M059J (cell line): ENCODE measurements at places on chromosomes 16 and 17. TPM values are rescaled to one million over a fixed set of nuclear protein-coding genes. Genes with fewer than 3 reads are reported as not detected.

GRCh38 chr17:61662741-61663140 lies 71.7 kb upstream of the NACA2 start:
- DNase-seq, result no peak

- DNase-seq, result no peak
These were observed 26.8 kb upstream of the GLG1 start for GRCh38 chr16:74633686-74634085.

Gene KRT9
- not detected in 2 replicates for total RNA-seq

DNA sequence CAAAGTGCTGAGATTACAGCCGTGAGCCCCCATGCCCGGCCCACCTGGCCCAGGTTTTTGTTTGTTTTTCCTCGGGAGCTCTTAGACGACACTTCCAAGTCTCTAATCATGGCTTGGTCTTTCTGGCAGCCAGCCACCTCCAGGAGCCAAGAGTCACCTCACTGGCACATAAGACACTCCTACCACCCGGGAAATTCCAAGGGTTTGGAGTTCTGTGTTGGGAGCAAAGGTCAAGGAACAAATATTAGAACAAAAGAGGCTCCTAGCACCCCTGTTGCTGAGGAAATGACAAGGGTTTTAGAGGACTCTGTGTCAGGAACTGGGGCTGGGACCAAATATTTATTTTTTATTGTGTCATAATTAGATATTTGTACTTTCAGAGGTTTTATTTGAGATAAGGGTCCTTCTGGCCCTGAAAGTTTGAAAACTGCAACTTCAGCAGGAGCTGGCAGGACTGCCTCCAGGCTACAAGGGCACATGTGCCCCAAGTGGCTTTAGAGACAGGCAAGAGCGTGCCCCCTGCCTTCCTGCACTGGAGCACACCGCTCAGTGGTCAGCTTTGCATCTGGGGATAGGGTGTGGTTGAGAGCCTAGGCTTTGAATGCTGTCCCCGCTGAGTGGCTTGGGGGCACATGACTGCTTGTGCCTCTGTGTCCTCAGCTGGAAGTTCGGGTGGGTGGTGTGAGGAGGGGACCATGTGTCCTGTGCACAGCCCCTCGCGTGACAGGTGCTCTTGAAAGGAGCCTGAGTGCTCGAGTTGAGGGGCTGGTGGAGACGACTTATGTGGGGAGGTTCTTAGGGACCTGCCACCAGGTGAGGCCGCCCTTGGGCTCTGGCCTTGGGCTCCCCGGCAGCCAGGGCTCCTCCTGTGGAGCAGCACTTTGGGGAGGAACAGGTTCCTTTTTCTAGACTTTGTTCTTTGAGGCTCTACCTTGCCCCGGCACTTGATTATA lies 29.7 kb downstream of the MGRN1 start:
- no peak for DNase-seq

GRCh38 chr16:1428511-1428910 lies 2.4 kb upstream of the PERCC1 start:
- DNase-seq, result no peak

DNA sequence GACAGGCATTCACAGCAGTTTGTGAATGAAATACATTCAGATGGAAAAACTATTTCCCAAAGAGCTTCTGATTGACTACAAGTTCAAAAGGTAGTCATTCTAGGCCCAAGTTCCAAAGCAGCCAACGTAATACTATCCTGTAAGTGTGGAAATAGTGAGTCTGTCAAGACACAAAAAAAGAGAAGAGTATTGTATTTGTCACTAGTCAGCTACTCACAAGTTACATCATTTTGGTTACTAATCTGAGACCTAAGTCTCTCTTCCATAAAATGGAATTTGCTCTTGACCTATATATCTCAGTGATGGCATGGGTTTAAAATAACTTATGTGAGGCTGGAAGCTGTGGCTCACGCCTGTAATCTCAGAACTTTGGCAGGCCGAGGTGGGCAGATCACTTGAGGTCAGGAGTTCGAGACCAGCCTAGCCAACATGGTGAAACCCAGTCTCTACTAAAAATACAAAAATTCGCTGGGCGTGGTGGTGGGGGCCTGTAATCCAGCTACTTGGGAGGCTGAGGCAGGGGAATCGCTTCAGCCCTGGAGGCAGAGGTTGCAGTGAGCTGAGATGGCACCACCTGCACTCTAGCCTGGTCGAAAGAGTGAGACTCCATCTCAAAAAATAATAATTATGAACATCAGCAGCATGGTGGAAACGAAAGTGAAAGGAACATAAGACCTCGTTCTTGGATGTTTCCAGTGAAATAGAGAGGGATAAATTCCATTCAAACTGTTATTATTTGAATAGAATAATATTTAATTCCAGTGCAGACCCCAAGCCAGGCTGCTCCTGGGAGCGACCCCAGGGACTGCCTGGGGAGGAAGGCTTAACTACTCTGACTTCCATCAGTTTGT lies 2.9 kb downstream of the CMC2 start:
- no peak for DNase-seq

- DNase-seq, result no peak
These were observed 56.9 kb downstream of the WWP2 start for GRCh38 chr16:69818891-69819545.

Gene BIRC5
- 113 and 148 TPM in 2 replicates for total RNA-seq

DNA sequence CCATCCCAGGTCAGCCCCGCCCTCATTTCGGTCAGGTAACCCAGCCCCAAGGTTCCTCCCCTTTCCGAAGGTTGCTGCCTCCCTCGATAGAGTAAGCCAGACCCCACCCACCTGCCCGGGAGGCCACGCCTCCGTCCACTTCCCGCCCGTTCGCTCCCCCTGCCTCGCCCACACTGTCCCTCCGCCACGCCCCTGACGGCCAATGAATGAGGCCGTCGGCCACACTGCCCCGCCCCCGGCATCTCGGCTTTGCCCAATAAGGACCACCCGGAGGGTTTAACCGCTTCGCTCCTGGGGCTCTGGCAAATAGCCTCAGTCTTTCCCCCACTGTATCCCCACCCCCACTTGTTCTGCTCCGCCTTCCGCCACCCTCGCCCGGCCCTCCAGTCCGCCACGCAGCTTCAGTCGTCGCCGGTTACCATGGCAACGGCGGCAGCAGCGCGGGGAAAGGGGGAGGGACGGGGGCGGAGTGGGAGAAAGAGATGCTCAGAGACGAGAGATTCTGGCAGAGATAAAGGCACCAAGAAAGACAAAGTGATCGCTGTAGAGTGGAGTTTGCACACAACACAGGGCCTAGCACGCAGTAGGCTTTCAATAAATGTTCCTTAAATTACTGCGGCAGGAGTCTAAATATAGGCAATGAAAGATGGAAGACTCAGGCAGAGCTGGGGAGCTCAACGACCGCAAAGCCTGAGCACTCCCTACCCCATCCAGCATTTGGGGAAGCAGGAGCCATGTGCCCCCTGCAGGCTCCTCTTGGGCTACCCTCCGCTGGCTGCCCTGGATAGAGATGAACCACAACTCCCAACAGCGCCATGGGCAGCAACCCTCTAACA lies 5.1 kb downstream of the DLG4 start:
- DNase-seq, result peak; percentile 95

Gene GPR179
- not detected in 2 replicates for total RNA-seq

Gene TBC1D3
- not detected in 2 replicates for total RNA-seq

GRCh38 chr16:78177987-78178386 lies 78.5 kb downstream of the WWOX start:
- DNase-seq, result no peak

- no peak for DNase-seq
These were observed 581 bp upstream of the TMEM208 start for GRCh38 chr16:67226295-67226803.

- DNase-seq, result peak; percentile 86
These were observed 2.5 kb upstream of the CDYL2 start for GRCh38 chr16:80806927-80807340.

DNA sequence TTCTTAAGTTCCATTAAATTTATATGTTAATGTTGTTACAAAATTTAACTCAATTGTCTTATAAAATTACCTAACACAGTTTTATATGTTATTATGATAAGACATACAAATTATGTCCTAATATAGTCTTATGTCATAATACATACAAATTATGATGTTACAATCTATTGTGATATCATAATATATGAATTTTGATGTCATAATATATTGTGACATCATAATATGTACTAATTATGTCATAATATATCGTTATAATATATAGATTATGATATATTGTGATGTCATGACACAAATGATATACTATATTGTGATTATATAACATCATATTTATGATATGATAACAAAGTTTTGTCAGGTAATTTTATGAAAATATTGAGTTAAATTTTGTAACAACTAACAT lies 1789.6 kb downstream of the TP53TG3F start:
- DNase-seq, result no peak

GRCh38 chr17:67420994-67421393 lies 43.9 kb downstream of the PITPNC1 start:
- no peak for DNase-seq

Gene FADS6
- not detected in 2 replicates for total RNA-seq

DNA sequence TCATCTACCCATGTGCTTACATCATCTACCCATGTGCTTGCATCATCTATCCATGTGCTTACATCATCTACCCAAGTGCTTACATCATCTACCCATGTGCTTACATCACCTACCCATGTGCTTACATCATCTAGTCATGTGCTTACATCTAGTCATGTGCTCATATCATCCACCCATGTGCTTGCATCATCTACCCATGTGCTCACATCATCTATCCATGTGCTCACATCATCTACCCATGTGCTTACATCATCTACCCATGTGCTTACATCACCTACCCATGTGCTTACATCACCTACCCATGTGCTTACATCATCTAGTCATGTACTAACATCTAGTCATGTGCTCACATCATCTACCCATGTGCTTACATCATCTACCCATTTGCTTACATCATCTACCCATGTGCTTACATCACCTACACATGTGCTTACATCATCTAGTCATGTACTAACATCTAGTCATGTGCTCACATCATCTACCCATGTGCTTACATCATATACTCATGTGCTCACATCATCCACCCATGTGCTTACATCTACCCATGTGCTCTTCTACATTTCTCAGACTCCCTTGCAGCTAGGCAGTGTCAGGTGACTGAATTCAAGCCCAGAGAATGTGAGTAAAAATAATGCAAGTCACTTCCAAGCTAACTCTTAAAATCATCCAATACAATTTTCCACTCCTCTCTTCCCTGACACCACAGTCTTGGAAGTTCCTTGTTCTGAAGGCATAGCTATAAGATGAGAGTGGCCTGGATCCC lies 196.8 kb downstream of the CBLN1 start:
- no peak for DNase-seq

DNA sequence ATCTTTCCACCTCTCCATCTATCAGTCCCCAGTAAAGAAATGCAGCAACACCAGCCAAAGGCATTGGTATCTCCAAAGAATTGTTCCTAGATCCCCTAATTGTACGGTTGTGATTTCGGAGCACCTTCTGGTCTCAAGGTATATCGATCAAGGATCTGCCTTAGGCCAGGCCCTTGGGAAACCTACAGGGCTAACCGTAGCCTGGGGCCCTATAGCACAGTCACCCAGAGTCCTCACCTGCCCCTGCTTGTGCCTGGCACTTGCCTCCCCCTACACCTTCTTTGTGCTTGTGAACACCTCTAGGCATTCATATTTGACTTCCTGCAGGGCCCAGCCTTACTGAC lies 16.8 kb upstream of the AURKB start:
- no peak for DNase-seq

DNA sequence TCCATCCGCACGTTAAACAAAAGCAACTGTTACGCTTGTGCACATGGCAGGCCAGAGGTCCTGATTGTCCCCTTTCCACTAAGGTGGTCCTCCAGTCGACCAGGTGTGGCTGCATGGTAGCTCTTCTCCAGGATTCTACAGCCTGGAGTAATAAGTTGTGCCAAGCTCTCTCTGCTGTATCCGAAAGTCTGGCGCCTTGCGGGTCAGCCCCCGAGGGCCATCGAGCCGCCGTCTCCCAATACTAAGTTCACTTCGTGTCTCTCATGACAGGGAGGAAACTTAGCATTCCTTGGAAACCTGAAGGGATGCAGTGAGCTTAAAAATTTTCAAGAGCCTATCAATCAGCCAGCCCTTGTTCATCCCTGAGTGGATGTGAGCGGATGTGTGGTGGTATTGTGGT lies 5.3 kb upstream of the ENDOV start:
- no peak for DNase-seq

DNA sequence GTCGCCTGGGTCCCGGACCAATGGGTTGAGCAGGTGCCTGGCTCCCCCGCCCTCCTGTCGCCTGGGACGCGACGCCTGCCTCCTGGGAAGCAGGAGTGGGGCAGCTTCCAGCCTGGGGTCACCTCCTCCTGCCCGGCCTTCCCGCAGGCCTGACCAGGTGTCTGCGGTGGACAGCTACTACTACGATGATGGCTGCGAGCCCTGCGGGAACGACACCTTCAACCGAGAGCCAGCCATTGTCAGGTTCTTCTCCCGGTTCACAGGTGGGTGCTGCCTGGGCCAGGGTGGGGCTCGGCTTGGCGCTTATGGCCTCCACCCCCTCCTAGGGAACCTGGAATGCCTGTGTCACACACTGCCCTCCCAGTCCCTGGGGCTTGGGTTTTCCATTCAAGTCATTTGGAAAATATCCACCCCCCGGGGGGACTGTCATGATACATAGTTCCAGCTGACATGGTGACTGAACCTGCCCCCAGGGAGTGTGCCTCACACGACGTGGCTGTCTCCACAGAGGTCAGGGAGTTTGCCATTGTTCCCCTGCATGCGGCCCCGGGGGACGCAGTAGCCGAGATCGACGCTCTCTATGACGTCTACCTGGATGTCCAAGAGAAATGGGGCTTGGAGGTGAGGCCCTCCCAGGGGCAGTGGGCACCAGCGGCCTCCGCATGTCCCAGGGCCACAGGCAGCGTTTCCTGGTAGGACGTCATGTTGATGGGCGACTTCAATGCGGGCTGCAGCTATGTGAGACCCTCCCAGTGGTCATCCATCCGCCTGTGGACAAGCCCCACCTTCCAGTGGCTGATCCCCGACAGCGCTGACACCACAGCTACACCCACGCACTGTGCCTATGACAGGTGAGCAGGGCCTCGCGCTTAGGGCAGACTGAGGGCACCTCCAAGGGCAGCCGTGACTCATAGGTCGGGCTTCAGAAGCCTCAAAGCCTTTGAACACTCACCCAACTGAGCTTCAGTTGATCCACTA lies 2.3 kb downstream of the DNASE1 start:
- peak; percentile 41 for DNase-seq

GRCh38 chr16:29825145-29826044 lies 5.1 kb downstream of the MVP start:
- DNase-seq, result peak; percentile 94

- peak; percentile 66 for DNase-seq
These were observed 50.9 kb upstream of the CLEC3A start for GRCh38 chr16:77971306-77972061.

DNA sequence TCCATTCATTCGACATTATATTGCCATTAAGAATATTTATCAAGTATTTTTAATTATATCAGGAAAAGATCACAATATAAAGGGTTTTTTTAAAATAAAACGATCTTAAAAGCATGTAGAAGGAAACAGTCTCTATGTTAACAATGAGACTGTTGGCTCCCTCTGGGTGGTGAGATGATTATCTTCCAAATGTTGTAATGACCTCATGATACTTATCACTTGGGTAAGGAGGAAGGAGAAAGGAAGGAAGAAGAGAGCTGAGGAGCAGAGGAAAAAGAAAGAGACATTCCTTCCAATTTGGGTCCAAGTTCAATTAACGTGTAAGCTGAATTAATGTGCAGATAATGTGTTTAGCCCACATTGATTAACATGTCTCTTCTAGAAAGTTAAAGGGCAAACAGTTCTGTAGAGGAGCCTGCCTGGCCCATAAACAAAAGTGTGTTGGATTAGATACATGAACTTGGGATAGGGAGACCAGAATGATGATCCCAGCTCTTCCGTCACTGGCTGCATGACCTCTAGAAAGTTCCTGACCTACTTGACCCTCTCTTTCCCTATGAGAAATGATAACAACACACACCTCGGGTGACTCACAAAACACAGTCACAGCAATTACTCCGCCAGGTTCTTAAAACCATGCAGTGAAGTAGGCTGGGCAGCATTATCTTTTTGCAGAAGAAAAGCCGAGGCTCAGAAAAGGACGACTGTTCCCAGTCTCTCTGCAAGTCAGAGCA lies 32.0 kb downstream of the PIMREG start:
- DNase-seq, result peak; percentile 32
